Stimulated activated memory B cell treated with anti-CD40 and anti-IgM and Interleukin-4, amounts not matched to agents 10 μg/mL and 1 μg/mL and 100 μg/mL, for 72 hours (primary cell): ENCODE measurements at places on chromosomes 1 and 21.

- ATAC-seq, result no peak
These were observed 471.1 kb upstream of the VAMP3 start for GRCh38 chr1:7299994-7300393.

GRCh38 chr1:114339379-114339778 lies 171.6 kb downstream of the TRIM33 start:
- ATAC-seq, result no peak

GRCh38 chr21:39077876-39078275 lies 105.4 kb downstream of the PSMG1 start:
- no peak for ATAC-seq

DNA sequence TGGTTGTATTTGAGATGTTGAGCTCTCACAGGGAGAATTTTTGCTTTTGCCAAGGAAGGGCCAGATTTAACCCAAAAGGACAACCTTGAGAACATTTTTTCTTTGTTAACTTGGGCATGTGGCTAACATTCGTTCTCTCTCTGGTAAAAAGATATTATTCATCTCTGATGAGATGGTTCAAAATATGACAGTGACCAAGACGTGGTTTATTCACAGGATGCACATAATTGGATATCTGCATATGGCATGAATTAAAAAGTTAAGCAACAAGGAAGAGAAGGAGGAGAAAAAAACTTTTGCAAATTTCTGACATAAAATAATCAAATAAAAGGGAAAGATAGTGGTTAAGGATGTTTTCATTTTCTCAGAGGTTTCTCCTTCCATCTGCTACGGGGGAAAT lies 43.1 kb upstream of the BCL10 start:
- ATAC-seq, result no peak

DNA sequence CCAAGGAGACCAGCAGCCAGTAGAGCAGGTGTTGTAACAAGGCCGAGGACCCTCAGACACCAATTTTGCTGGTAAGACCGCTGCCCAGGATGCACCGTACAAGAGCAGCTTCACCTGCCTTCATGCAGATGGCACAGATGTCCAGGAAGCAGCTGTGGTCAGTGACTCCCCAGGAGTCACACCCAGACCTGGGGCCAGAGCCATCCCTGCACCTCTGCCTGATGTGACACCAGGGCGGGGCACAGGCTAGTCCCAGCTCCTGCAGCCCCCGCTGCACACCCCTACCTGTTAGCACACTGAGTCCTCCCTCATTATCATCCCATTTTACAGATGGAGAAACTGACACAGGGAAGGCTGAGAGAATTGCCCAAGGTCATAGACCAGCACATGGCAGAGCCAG lies 16.3 kb upstream of the KCNAB2 start:
- ATAC-seq, result no peak

GRCh38 chr1:38558500-38559445 lies 300.8 kb downstream of the RRAGC start:
- ATAC-seq, result peak; percentile 77

DNA sequence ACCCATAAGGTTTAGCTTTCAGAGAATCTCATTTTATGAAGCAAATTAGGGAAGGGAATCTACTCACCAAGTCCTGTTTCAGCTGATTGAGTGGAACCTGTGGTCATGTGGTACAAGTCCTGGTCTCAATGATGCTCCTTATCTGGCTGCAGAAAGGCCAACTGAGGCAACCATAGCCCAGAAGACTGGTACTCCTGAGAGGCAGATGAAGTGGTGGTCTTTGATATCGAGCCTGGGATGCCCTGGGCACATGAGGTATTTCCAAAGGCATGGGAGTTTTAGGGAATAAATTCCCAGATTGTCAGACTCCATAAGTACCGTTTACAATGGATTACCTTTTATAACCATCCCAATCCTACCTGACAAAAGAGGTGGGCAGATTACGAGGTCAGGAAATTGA lies 3.3 kb downstream of the MX1 start:
- no peak for ATAC-seq

DNA sequence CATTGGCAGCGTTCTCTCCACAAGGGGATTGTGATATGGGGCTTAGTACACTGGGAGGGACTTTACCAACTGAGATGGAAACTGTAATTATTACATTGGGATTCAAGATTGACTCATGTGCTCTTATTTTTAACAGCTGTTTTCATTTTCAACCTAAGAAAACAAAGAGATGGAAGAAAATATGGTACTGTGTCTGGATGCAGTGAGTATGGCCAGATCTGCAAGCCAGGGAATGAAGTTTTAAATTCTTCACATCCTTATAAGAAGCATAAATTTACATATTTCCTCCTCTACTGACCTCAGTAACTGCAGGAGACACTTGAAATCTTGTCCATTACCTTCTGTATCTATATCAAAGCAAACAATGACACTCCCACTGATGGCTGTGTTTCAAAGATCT lies 81.5 kb upstream of the EDEM3 start:
- no peak for ATAC-seq

DNA sequence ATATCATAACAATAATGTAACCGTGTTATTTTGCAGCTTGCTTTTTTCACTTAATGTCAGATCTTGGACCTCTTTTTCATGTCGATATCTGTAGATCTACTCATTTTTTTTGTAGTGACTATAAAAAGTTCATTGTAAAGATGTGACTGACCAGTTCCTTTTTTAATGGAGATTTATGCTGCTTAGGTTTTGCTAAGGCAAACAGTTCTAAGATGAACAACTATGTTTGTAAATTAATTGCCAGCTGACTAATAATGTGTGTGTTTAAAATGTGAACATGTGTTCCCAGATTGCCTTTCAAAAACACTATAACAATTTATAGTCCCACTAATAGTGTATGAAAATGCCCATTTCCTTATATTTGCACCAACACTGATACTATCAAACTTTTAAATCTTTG lies 18.1 kb upstream of the EPS8L3 start:
- ATAC-seq, result no peak

DNA sequence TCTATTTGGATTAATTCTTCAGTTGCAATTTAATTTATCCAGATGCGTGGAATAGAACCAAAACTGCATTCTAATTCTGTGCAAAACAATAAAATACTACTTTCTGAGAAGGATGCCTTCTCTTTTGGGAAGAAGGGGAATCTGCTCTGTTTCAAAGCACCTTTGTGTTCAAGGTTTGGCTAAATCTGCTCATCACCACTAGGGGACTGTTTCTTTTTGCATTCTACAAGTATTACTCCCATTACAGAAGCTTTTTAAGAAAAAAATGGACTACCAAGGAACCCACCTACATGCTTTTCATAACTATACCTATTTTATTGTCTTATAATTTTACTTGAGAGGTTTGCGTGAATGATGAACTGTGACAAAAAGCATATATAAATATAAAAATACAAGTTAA lies 18.2 kb downstream of the MRPS6 start:
- ATAC-seq, result no peak

- no peak for ATAC-seq
These were observed 28.2 kb downstream of the SNAP47 start for GRCh38 chr1:227763246-227764018.

DNA sequence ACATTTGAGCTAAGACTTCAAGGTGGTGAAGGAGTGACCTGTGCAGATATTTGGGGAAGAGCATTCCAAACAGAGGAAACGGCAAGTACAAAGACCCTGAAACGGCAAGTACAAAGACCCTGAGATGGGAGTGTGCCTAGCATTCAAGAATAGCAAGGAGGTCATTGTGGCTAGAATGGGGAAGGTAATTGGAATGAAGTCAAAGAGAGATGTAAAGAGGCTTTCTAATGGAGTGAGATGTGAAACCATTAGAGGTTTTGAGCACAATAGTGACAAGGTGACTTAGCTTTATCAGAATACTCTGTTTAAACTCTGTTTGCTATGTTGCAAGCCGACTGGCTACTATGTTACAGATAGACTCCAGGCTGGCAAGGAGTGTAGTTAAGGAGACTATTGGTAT lies 4.4 kb downstream of the CDC7 start:
- ATAC-seq, result no peak

DNA sequence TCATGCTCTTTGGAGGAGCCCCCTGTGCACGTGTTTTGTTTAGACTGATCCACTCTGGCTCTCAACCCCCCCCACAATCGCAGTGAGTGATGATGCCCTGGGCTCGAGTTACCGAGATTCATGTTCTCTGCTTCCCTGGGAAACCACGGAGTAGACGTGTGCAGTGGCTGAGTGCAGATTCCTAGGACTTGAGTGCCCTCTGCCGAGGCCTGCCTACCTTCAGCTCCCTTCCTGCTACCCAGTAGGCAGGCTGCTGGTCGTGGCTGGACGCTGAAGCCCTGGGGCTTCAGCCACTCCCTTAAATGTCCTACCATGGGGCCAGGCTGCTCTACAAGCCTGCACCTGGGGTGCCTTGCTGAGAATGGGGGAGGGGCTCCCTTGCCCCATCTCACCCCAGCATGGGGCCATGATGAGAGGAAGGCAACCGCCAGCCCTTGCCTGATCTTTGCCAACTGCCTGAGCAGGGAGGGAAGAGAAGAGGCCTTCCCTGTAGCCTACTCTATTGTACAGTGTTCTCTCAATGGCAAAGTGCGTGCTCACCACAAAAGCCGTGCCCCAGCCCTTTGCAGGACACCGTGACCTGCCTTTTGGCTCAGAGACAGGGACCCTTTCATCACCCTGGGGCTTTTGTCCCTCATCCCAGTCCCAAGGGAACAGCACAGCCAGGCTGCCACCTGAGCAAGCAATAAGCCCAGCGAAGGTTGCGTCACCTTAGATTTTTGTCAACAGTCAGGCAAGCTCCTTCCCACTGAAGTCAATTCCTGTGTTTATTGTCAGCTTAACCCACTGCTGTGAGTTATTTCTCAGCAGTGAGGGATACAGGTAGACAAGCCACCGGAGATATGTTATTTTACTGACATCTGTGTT lies 4.1 kb upstream of the GRIK3 start:
- no peak for ATAC-seq

DNA sequence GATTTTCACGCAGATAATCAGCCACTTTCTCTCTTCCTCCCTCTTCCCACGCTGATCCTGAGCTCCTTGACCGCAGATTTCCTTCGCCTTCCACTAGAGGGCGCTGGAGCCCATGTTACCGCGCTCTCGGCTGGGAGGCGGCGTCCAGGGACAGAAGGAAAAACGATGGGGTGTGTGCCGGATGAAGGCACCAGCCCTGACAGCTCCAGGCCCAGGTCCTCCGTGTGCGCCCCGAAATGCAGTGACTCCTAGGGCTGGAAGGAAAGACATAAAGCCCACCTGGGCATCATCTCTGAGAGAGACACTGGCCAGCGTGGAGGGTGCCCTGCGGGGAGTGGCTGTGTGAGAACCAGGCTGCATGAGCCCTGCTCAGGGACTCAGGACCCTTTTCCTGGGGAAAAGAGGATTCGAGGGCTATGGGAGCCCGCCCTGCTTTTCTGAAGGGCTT lies 44.9 kb upstream of the CYP2J2 start:
- ATAC-seq, result no peak

DNA sequence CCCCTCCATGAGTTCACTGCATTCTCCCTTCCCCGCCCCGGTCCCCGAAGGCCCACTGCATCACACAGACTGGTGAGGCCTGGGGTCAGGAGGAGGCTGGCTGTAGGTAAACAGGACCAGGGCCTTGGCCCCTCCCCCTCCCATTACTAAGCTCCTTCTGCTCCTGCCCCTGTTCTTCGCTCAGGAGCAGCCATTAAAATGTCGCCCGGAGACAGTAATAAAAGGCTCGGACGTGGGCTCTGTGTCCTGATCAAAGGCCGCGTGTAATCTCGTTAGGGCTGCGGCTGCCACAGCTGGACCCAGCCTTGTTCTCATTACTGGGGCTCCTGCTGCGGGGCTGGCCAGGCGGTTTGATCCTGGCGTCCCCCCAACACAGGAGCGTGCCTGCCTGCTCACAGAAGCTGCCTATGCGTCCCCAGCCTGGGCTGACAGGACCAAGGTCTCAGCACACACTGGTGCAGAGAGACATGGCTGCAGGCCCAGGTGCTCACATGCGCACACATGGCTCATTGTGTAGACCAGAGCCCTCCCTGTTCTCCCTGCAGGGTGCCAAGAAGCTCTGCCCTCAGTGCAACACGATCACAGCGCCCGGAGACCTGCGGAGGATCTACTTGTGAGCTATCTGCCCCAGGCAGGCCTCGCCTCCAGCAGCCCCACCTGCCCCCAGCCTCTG lies 24.0 kb downstream of the TMEM53 start:
- ATAC-seq, result no peak

DNA sequence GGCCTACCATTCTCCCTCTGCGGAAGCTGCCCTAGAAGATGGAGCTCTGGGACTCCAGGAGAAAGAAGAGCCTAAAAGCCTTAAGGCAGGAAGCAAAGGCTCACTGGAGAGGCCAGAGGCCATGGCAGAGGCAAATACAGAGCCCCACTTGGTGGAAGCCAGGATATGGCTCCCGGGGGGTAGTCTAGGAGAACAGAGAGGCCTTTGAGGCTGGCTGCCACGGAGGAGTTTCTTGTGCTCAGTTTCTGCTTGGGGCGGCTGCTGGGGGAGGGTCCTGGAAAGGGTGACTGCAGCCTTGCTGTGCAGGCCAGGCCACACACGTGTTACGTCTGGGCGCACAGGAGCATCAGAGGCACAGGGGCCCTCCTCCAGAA lies 5.4 kb downstream of the CC2D1B start:
- no peak for ATAC-seq

DNA sequence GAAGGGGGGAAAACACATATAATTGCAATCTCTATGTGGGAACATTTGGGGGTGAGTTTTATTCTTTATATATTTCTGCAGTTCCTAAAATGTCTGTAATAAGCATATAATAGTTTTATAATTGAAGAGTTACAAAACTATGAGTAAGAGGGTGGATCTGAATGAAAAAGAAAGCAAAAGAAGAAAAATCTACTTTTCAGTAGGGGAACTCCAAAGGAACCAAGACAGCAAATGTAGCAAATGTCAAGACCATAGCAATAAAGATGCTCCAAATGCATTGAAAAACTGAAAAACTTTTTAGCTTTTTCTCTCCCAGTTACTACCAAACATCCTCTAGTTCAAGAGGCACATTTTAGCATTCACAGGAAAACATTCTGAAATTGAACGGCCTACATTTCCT lies 434.8 kb downstream of the LMO4 start:
- no peak for ATAC-seq

DNA sequence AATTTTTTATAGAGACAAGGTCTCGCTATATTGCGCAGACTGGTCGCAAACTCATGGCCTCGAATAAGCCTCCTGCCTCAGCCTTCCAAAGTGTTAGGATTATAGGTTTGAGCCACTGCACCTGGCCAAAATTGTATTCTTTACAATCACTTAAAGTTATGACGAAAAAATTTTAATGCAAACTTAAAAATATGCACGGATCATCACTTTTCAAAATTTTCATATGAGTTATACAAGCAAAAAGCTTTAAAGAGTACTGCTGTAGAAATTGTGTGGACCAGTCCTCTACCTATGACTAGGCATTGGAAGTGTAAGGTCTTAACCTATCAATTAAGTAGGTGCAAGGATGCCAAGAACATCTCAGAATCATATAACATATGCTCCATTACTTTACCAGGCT lies 34.9 kb downstream of the COP1 start:
- no peak for ATAC-seq

DNA sequence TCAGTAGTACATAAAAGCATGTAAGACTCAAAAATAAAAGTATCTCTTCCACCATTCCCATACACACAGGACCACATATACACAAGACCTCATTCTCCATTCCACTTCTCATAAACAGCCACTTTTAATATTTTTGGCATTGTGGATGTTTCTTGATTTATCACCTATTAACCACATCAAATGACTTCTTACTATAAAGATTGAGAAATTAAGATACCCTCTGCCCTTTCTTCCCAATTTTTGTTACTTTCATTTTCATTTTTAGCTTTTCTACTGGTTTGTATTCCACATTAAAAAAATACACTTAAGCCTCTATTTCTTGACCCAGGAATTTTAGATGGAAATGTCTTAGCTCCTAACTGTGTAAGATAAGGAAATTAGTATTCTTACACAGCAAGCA lies 22.8 kb downstream of the AKT3 start:
- ATAC-seq, result no peak

GRCh38 chr1:204139952-204140351 lies 11.9 kb downstream of the ETNK2 start:
- ATAC-seq, result no peak
